ENCODE measurements at places on chromosomes 5 and 9. TPM values are rescaled to one million over a fixed set of nuclear protein-coding genes. Genes with fewer than 3 reads are reported as not detected.

COQ4 gene
- total RNA-seq, result 20.9 TPM

SH3RF2 gene
- 4.8 TPM for total RNA-seq

PCDHB13 gene
- 1.7 TPM for total RNA-seq

SPAG8 gene
- 5.1 TPM for total RNA-seq

POLR3G gene
- 2.9 TPM for total RNA-seq

LCN6 gene
- total RNA-seq, result not detected

SLC45A2 gene
- 1.2 TPM for total RNA-seq

RNF183 gene
- total RNA-seq, result 3.4 TPM

- peak; percentile 81 for DNase-seq
Observed at GRCh38 chr5:39420482-39421145, 4.2 kb downstream of the DAB2 start.

DNA sequence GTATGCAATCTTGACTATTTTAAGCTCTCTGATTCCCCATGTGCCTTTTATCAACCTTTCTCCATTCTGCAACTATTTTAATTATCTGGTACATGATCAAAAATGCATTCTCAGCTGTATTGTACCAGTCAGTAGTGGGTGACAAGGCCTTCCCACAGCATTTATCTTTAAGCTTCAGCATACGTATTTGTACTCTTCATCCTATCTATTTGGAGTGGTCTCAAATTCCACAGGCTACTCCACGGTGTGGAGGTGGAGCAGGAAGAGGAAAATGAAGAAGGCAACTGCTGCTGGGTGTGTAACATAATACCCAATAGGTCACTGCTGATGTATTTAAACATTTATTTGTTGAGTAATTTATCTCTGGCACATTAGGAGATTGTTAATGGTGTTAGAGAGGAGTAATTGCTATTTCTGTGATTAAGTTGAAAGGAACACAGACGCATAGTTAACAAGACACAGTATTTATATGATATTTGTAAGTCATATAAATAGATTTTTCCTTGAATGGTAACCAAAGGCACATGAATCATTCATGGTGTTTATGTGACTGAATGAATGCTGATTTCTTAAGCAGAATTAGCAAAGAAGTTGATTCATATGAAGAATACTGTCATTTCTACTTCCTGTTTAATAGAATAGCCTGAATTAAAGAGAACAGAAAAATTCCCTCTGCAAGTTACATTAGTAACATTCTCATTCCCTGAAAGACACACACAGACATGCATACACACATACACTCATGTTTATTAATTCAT, 153.8 kb upstream of the NR3C1 start:
- peak; percentile 55 for DNase-seq

GRCh38 chr5:115685490-115685889, 59.7 kb upstream of the TMED7 start:
- DNase-seq, result peak; percentile 12

- DNase-seq, result no peak
Observed at GRCh38 chr9:135253305-135254004, 166.0 kb downstream of the OLFM1 start.

GRCh38 chr9:123776708-123777537, 153.0 kb downstream of the DENND1A start:
- peak; percentile 42 for DNase-seq

- no peak for DNase-seq
Observed at GRCh38 chr9:76355886-76356285, 38.3 kb downstream of the RFK start.

GRCh38 chr5:16888694-16889124, 47.4 kb downstream of the MYO10 start:
- no peak for DNase-seq

DNA sequence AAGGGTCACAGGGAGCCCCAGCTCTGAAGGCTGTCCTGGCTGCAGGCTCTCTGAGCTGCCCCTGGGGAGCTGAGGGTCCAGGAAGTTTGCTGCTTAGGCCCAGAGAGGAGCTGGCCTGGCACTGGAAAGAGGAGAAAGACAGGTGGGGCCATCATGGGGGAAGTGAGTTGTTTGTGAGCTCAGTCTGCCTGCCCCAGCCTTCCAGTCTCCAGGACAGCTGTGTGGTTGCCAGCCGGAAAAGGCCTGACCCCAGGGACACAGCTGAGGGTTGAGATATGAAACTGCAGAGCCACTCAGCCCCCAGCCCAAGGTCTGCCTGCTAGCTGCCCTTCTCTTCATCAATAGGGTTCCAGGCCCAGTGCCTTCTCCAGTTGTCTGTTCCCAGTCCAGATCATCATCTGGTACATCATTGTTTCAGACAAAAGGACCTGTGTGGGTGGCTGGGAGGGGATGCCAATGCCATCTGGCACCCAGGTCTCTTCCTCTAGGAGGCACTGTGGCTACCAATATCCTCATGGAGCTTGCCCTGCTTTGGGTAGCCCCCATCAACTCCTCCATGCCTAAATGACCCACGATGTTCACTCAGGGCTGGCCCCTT, 4.3 kb upstream of the DDX41 start:
- DNase-seq, result no peak

GRCh38 chr5:119336845-119337580, 18.8 kb upstream of the TNFAIP8 start:
- no peak for DNase-seq

- peak; percentile 37 for DNase-seq
Observed at GRCh38 chr5:100779669-100780375, 123.3 kb downstream of the ST8SIA4 start.

- no peak for DNase-seq
Observed at GRCh38 chr9:133971121-133971951, 20.8 kb downstream of the VAV2 start.

- DNase-seq, result no peak
Observed at GRCh38 chr5:139251281-139251687, 42.3 kb upstream of the MATR3 start.

DNA sequence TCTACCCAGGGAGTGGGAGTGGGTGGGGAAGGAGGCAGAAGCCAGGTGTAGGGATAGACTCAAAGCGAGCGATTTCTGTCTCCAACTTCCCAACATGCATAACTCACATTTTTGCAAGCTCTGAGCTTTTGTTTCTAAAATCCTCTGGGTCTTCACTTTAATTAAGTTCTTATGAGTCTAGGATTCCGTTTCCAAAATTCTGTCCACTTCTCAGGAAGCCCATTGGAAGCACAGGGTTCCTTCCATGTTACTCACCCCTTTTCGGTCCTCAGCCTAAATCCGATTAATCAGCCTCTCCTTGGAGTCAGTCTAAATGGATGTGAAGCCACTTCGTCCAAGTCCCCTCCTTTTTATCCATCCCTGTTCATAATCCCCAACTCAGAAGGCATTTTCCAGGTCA, 1.4 kb downstream of the GPX3 start:
- no peak for DNase-seq

Data from umbilical cord (tissue), 2 donors.